CD4-positive, alpha-beta T cell treated with Interleukin-6 for 4 hours (primary cell): ENCODE measurements at places on chromosomes 6 and 20.
A peak's percentile ranks its signal among the peaks of the same experiment; 100 is the strongest.

DNA sequence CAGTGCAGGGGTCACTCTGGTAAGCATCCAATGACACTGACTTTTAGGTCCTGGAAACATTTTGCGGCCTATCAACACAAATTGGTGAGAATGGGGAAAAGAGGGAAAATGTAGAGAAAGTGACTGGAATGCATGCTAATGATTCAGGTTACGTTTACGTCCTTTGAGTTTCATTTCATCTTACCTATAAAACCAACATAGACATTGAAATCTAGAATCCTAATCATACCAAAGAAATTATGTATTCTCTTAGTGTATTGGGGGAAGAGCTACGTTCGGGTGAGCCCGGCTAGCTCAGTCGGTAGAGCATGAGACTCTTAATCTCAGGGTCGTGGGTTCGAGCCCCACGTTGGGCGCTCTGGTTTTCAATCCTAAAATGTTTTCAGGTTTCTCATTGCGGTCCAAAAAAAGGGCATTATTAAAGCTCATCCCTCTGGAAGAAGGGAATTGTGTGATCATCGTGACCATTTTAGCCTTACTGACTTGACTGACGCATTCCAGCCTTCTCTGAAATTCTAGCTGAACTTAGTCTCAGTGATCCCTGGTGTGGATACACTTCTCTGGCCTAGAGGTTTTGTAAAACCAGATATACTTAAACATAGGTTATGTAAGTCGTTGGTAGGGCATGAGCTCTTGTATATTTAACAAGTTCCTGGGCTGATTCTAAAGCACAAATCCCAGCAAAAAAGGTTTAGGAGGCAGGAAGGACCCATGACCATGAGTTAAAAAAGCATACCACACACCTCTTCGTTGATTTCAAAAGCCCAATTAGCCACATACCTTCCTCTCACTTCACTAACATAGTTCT, 18.3 kb downstream of the HMGN4 start:
- peak; percentile 37 for DNase-seq

DNA sequence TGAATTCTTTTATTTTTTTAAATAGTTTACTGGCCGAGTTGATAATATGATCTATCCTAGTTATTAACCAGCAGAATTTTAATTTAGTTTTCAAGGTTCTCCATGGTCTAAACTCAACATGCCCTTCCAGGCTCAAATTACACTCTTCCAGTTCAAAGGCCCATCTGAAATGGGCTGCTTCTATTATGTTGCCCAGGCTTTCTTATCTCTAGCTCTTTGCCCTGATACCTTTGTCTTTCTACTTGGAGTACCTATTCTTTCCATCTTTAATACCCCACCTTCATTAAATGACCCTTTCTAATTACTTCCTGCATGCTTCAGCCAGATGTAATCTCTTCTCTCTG, 541.2 kb upstream of the FLRT3 start:
- DNase-seq, result no peak

GRCh38 chr20:60950561-60950960, 301.5 kb upstream of the CDH4 start:
- no peak for DNase-seq

GRCh38 chr20:41746635-41747034, 128.5 kb upstream of the CHD6 start:
- no peak for DNase-seq

- DNase-seq, result no peak
These were observed 28.5 kb downstream of the KDM1B start for GRCh38 chr6:18183766-18184165.

DNA sequence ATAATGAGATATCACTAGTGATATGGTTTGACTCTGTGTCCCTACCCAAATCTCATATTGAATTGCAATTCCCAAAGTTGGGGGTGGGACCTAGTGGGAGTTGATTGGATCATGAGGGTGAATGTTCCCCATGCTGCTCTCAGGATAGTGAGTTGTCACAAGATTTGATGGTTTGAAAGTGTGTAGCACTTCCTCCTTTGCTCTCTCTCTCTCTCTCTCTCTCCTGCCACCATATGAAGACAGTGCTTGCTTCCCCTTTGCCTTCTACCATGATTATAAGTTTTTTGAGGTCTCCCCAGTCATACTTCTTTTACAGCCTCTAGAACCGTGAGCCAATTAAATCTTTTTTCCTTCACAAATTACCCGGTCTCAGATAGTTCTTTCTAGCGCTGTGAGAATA, 1002.0 kb upstream of the ADGRB3 start:
- no peak for DNase-seq

DNA sequence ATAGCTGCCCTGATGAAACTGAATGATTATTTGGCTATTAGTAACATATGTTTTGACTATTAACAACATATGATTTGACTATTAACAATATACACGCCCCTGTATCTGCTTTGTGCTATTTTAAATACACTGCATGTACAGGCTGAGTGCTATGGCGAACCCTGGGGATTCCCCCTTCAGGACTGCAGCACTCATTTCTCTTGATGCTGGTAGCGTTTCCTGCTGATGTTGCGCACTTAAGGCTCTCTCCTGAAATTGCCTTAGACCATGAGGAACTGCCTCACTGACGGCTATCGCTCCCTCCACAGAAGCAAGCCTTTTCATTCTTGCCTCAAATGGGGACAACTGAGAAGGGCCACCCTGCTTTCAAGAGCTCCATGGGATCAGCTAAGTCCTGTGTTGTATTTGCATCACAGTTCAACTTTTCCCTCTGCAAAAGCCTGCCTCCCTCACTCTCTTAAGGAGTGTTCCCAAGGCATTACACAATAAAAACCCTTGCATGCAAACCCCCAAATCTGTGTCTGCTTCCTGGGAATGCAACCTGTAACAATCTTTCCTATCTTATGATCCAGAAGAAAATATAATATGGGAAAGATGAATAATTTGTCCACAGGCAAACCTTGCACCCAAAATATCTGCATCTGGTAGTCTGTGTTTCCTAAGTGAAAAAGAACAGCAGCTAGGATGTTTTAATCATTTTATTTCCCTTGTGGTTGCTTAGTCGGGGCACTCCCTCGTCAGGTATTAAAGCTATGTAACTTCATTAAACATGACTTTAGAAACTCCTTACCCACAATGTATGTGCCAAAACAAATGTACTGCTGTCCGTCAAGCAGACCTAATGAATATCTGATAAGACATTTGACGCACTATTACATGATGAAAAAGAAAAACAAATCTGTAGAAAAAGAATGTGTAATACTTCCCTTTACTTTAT, 456.4 kb downstream of the COL12A1 start:
- no peak for DNase-seq

DNA sequence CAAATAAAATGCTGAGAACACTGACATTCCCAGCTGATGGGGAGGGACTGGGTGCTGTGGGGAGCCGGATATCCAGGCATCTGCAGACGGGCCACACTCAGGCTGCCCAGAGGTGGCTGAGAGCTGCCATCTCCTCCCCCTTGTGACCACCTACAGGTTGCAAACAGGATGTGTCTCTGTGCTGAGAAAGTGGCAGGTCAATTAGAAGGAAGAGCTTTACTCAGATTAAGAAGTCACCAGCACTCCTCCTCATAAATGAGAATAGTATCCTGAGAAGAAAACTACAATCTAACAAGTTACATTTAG, 63.0 kb downstream of the HUS1B start:
- no peak for DNase-seq

DNA sequence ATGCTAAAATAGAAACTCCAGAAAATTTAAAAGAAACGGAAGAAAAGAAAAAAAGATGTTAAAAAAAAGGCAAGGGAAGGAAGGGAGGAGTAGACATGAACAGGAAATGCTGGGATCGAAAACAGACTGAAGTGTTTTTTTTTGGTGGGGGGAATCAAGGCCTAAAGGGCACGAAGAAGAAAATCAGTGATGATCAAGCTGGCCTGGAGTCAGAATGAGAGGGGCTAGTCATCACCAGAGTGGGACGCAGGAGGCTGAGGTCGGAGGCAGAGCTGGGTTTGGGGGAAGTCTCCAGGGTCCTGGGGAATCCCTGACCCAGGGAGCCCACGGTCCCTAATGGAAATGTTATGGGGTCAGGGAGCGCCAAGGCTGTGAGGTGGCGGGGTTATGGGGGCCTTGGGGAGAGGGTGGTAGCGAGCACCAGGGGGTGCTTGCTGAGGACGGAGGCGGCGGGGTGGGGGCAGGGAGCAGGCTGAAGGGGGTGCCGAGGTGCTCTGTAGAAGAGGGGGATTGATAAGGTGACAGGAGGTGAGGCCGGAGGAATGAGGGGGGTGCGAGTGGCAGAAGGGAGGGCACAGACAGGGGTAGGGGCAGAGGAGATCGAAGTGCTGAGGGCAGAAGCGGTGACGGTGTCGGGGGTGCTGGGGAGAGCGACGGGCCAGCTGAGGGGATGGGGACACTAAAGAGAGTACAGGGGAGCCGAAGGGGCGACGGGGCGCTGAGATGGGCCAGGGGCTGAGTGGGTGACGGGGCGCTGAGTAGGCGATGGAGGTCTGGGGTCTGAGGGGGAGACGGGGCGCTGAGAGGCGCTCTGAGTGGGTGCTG, 684 bp downstream of the ZNFX1 start:
- peak; percentile 25 for DNase-seq

- DNase-seq, result no peak
These were observed 447.1 kb upstream of the MAP3K7 start for GRCh38 chr6:91033964-91034363.

- no peak for DNase-seq
These were observed 556 bp downstream of the NKX2-4 start for GRCh38 chr20:21396599-21397340.

DNA sequence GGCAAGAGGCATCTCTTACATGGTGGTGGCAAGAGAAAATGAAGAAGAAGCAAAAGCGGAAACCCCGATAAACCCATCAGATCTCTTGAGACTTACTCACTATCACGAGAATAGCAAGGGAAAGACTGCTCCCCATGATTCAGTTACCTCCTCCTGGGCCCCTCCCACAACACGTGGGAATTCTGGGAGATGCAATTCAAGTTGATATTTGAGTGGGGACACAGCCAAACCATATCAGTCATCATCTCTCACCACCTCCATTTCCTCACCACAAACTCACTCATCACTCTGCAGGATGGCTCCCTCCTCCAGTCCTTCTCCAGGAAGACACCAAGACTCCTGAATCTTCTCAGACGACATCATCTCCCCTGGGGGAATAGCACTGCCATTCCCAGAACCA, 25.8 kb upstream of the SLC16A10 start:
- DNase-seq, result no peak

- DNase-seq, result peak; percentile 78
These were observed 161.8 kb upstream of the SCGN start for GRCh38 chr6:25490018-25490801.

- DNase-seq, result no peak
These were observed 75.4 kb upstream of the KCNG1 start for GRCh38 chr20:51098284-51098810.

GRCh38 chr20:17365831-17366230, 139.0 kb downstream of the PCSK2 start:
- DNase-seq, result no peak

DNA sequence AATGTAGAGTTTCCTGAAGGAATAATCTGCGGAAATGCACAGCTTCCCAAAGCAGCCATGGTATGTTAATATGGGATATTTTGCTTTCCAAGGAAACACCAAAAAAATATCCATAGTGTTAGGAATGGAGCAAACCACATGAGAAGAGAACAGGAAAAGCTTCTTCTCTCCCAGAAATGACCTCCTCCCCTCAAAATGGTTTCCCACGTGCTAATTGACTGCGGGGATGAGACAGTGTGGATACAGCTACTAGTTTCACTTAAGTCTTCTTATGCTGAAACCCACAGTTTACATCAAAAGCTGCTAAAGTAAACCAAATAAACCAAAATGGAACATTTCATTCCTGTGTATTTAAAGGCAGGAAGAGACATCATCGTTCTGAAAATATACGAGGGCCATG, 69.4 kb downstream of the FYN start:
- DNase-seq, result no peak

DNA sequence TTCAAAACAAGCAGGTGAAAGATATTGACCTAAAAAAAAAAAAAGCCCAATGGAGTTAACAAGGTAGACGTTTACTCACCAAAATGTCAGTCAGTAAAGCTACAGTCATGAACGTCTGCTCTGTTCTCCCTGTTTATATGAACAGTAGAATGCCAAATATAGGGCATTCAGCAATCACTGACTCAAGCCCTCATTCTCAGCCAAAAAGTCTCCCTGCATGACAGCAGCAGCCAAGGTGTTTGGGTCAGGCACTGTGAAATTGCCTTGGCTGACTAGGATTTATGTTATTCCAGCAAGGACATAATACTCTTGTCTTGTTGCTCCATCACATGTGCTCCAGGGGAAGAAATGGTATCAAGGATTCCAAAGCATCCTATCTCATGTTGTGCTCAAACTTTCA, 194.7 kb upstream of the RSPO3 start:
- DNase-seq, result no peak

- DNase-seq, result peak; percentile 13
These were observed 85.0 kb downstream of the PREP start for GRCh38 chr6:105317607-105318533.

DNA sequence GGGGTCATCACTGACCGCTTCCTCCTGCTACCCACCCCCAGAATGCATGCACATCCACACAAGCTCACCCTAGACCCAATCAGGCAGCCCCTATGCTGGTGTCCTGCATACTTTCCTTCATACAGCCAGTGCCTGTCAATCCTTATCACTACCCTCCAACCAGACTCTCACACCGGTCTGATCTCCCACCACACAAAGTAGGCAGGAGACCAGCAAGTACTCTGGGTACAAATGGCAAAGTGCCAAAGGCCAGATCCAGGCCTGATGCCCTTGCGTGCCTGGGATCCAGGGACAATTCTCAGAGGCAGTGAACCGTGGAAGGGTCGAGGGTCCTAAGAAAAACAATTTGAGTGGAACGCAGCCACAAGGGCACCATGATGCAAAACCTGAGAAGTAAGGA, 114.2 kb downstream of the HIVEP2 start:
- no peak for DNase-seq

GRCh38 chr20:41645372-41645771, 27.2 kb upstream of the CHD6 start:
- no peak for DNase-seq

DNA sequence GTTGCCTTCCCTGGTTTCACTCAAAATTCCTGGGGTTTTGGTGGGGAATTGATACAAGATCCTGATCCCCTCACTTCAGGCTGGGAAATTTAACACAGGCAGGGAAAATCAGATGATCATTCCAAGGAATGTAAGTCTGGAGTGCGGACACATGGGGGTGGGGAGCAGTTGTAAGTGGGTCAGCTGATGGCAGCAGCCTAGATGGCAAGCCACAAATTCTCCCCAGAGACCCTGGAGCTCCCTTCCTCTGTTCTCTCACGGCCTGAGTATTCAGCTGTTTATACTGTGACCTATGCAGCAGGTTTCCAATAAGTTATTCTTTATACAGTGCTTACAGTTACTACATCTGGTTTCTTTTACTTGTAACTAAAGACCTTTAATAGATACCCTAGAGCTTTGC, 144.9 kb downstream of the SH3BGRL2 start:
- DNase-seq, result no peak
